Progenitor cell of endocrine pancreas (in vitro differentiated cells): ENCODE measurements at places on chromosomes 1 and 21. TPM values are rescaled to one million over a fixed set of nuclear protein-coding genes. Genes with fewer than 3 reads are reported as not detected.

DNA sequence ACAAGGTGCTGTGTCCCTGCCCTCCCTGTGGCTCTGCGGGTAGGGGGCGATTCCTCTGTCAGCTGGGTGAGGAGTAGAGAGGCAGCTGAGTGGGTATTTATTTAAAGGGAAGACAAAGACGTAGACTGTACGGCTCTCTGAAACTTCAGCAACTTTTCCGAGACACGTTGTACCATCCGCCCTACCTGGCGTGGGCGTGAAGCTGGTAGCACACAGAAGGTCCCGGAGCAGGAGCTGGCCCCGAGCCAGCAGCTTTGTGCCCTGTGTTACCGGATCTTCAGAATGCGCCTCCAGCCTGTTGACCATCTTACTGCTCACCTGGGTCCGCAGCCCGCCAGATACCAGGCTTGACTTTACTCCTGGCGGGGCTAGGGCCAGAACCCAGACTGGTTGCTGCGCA is 34.9 kb downstream of the PRKCZ start:
- no peak for DNase-seq

GRCh38 chr1:25899792-25900191 is 6.4 kb downstream of the STMN1 start:
- DNase-seq, result no peak

- DNase-seq, result no peak
These were observed 36.6 kb downstream of the TBX19 start for GRCh38 chr1:168317309-168317708.

GRCh38 chr1:228544921-228545591 is 57.9 kb downstream of the RNF187 start:
- no peak for DNase-seq

GRCh38 chr1:203638950-203639349 is 12.3 kb downstream of the ATP2B4 start:
- no peak for DNase-seq

DNA sequence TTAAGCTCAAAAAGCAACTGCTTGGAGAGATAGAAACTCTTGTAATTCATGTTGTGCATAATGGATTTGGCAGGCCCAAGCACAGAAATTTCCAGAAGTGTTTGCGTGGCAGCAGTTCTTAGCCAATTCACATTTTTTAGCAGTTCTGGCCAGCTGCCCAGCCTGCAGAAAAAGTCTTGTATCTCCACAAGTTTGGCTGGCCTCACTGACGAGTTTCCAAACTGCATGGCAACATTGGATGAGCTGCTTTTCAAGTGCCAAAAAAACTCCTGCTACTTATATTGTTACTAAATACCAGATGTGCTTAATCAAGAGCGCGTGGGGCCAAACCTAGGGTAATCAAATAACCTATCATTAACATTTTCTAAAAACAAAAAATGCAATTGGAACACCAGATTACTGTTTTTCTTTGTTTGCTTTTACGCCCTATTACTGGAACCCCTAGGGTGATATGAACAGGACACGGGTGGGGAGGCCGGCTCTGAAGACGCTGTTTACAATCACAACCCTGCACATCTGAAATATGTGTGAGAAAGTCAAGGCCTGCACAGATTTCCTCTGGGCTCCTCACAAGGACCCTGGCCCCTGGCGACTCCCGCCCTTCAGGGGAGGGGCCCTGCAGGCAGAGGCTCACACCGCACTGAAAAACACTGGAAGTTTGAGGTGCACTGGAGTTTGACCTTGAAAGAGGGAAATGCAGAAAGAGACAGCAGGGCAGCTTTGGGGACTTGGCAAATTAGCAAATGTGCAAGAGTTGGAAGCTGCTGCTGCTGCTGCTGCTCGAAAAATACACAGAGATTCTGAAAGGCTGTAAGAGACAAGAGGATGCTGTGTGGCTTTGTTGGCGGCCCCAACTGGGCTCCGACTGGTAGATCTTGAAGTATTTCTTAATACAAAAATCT is 55.2 kb upstream of the TARBP1 start:
- DNase-seq, result no peak

DNA sequence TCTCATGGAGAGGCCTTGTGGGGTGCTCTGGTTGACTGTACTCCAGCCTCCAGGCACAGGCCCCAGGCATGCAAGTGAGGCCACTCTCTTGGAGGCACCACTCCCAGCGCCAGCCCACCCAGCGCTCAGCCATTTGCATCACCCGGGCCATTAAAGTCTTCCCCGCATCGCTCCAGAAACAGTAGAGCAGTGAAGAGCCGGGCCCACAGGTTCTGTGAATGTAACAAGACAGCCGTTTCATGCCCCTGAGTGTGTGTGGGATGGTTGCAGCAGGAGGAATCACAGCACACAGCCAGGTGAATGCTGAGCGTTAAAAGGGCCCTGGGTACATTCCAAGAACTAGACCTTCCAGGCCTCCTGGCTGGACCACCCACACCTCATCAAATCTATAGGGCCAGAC is 19.0 kb upstream of the CD2 start:
- DNase-seq, result no peak

GRCh38 chr1:160243767-160244166 is 18.6 kb downstream of the DCAF8 start:
- DNase-seq, result no peak

GRCh38 chr1:28208818-28209441 is 23.9 kb downstream of the DNAJC8 start:
- peak; percentile 41 for DNase-seq

DNA sequence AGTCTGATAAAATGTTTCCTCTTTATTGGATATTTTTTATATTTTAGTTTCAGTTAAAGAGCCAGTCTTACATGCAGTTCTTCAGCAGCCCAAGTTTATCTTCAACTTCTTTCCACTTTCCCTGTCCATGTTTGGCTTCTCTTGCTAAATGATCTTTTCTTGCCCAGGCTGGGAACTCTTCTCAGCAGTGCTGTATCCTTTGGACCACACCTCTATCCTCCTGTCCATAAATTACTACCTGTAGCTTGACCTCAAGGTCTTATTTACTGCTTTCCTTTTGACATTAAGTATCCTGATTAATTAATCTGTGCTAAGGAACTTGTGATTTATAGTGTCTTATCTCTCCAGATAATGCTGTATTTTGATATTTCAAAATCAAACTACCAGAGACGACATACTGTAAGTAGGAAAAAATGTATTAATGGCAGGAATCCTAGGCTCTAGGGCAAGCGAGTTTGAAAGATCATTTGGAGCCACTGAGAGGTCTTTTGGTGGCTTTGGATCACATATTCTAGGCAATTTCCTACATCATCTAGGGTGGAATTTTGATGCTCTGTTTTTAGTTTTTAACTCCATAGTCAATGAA is 20.5 kb upstream of the PDC start:
- no peak for DNase-seq

GRCh38 chr1:20047096-20047495 is 22.9 kb upstream of the PLA2G5 start:
- no peak for DNase-seq

- no peak for DNase-seq
These were observed 75.0 kb upstream of the COX20 start for GRCh38 chr1:244760471-244760870.

- DNase-seq, result no peak
These were observed 78.5 kb upstream of the CAMK1G start for GRCh38 chr1:209505044-209505443.

- DNase-seq, result no peak
These were observed 102.6 kb upstream of the ATP1A1 start for GRCh38 chr1:116270316-116271057.

DNA sequence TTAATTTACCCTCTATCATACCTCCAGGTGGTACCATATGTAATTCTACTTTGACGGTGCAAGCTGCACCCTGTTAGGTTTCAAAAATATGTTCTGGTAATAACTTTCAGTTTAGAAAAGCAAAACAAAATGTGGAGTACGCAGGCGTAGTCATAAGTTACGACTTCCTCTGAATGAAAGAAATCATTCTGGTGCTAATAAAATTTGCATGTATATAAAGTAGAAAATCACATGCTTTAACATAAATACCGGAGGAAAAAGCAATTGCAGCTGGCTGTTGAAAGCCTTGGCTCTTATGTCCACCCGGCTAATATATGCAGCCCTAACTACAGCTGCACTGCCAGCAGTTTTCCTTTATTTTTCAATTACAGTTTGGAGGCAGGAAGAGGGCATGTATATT is 65.2 kb upstream of the TMPRSS15 start:
- no peak for DNase-seq

- DNase-seq, result no peak
These were observed 56.4 kb downstream of the KIF26B start for GRCh38 chr1:245211035-245211749.

DNA sequence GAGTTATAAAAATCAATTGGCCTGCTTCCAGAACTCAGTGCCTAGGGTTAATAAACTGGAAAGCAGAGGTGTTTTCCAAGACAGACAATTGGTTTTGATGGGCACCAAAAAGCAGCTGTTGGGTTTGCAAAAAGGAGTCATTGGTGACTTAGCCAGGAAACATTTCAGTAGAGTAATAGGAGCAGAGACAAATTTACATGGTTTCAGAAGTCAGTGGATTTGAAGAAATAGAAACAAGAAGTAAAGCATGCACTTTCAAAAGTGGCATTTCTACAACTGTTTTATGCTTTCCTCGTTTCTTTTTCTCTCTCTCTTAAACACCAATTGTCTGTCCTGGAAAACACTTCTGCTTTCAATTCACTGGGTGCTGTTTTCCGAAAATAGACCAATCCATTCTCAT is 87.8 kb downstream of the GLUL start:
- DNase-seq, result no peak

- no peak for DNase-seq
These were observed 912 bp upstream of the PKNOX1 start for GRCh38 chr21:42973309-42973990.

DNA sequence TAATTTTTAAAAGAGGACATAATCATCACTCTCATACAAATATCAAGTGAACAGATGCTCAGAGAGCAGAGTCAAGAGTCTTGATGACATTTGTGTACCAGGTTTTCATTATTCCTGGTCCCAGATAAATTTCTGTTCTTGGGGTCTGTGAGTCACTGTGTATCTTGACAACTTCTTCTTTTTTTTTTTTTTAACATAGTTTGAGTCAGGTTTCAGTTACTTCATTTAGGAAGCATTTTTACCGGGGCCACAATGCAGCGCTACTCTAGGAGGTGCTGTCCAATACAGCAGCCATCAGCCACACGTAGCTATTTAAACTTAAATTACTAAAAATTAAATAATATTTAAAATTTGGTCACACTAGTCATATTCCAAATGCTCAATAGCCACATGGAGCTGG is 188.1 kb upstream of the SAMSN1 start:
- DNase-seq, result no peak

- no peak for DNase-seq
These were observed 71.2 kb downstream of the FGGY start for GRCh38 chr1:59368008-59368670.

- no peak for DNase-seq
These were observed 149.1 kb downstream of the FCRL5 start for GRCh38 chr1:157403203-157403602.

GRCh38 chr1:39266269-39266668 is 61.8 kb downstream of the MACF1 start:
- DNase-seq, result no peak

DNA sequence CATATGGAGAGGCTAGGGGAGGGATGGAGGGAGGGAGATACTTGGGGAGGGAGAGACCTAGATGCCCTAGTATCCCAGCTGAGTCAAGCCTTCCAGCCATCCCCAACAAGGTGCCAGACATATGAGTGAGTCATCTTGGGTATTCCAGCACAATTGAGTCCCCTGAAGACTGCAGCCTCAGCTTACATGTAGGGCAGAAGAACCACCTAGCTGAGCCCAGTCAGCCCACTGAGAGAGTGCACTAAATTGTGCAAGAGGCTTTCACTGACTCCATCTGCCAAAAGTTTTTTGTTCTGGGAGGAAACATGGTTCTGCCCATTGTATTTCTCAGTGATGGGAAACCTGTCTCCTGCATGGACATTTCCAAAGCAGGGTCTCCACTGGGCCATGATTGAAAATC is 76.4 kb downstream of the FOXD2 start:
- no peak for DNase-seq

- no peak for DNase-seq
These were observed 1.6 kb downstream of the C1orf21 start for GRCh38 chr1:184388319-184388889.

GRCh38 chr1:118920124-118920717 is 67.9 kb downstream of the TBX15 start:
- no peak for DNase-seq

GRCh38 chr1:59083946-59084865 is 212.7 kb upstream of the FGGY start:
- no peak for DNase-seq

- no peak for DNase-seq
These were observed 41.6 kb downstream of the FAAP20 start for GRCh38 chr1:2152954-2153353.

GRCh38 chr1:45478121-45478814 is 12.7 kb downstream of the TESK2 start:
- no peak for DNase-seq

DNA sequence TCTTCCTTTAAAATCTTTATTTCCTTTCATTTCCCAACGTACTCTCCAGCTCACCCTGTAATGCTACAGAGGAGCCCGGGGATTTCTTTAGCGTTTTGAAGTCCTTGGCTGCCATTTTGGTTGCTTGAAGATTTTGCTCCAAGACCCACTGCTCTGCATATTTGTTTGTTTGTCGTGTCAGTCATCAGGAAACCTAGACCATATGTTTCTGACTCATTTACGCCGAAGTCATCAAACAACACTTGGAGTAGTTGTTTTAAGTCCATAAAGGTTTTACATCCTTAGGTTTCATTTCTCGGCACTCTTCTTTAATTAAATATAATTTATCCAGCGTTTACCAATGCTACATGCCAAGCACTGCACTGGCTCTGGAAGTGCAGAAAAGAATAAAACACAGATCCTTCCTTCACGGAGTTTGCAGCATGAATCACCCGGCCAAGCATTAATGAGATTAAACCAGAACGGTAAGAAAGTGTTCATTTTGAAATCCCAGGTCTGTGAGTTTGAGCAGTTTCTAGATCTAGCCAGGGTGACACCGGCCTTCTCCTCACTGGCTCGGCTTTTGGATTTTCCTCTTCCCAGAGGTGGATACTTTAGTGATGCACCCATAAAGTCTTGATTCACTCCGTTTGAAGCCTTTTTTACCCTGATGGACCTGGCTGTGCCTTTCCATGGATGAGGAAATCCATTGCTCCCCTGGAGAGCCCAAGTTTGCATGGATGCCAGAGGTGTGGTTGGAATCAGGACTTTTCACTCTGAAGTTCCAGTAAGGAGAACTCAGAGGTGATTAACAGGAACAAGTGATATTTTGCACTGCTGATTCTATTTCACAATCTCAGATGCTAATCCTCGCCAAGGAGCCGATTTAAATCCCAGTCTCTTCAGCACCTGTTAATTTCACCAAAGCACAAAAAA is 109.3 kb downstream of the KAZN start:
- no peak for DNase-seq

Gene C8B
- total RNA-seq, result 0.26 TPM in 1 of 2 replicates, not detected in the other

Gene LEMD1
- 13.9 and 15.2 TPM in 2 replicates for total RNA-seq

Gene S100A2
- total RNA-seq, result 0.36 and 1.6 TPM in 2 replicates

Gene IBA57
- total RNA-seq, result 9.7 and 11.2 TPM in 2 replicates

Gene CR2
- total RNA-seq, result 0.17 and 0.24 TPM in 2 replicates

Gene IVL
- total RNA-seq, result not detected in 2 replicates

Gene C1orf74
- total RNA-seq, result 2.5 and 3.1 TPM in 2 replicates

Gene CDK18
- total RNA-seq, result 23.9 and 24.5 TPM in 2 replicates

Gene CADM3
- 7.1 and 8.9 TPM in 2 replicates for total RNA-seq

Gene KCNK1
- total RNA-seq, result 9.4 and 9.7 TPM in 2 replicates

Gene GUCA2A
- not detected in 2 replicates for total RNA-seq

Gene LCK
- 0.77 and 1.2 TPM in 2 replicates for total RNA-seq

Gene ARHGEF16
- total RNA-seq, result 60.5 and 63.6 TPM in 2 replicates

Gene SLC45A1
- 0.60 and 0.86 TPM in 2 replicates for total RNA-seq
